ENCODE measurements at places on chromosomes 6 and 20.

GRCh38 chr6:142200846-142201628 is 54.0 kb downstream of the VTA1 start:
- H3K4me1 ChIP-seq, result peaks cover 16% of the 10 kb centered on the region
- no peak for DNase-seq
- H3K27me3 ChIP-seq, result no peaks in the 10 kb centered on the region
- H3K27ac ChIP-seq, result no peak overlapping the region
- no peak overlapping the region for H3K4me3 ChIP-seq

DNA sequence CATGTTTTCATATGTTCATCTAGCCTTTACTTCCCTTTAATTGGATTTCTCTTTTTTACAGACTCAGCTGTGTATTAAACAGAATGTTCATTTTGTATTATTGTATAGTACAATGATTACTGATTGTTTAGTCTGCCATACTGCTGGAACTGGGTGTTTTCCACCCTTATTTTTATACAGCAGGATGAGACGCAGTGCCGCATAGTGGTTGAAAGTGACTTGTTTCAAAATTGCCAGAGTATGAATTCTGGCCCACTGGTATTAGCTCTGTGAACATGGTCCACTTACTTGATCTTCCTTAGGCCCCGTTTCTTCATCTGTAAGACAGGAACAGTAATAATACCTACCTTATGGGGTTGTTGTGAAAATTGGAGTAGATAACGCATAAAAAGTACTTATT is 22.1 kb downstream of the AFDN start:
- no peak overlapping the region for H3K4me3 ChIP-seq
- no peaks in the 10 kb centered on the region for H3K36me3 ChIP-seq
- no peaks in the 10 kb centered on the region for H3K27me3 ChIP-seq

- H3K27me3 ChIP-seq, result no peaks in the 10 kb centered on the region
- no peak overlapping the region for H3K27ac ChIP-seq
- no peak for DNase-seq
- no peaks in the 10 kb centered on the region for H3K36me3 ChIP-seq
Observed at GRCh38 chr6:151620179-151620578, 126.4 kb downstream of the CCDC170 start.

DNA sequence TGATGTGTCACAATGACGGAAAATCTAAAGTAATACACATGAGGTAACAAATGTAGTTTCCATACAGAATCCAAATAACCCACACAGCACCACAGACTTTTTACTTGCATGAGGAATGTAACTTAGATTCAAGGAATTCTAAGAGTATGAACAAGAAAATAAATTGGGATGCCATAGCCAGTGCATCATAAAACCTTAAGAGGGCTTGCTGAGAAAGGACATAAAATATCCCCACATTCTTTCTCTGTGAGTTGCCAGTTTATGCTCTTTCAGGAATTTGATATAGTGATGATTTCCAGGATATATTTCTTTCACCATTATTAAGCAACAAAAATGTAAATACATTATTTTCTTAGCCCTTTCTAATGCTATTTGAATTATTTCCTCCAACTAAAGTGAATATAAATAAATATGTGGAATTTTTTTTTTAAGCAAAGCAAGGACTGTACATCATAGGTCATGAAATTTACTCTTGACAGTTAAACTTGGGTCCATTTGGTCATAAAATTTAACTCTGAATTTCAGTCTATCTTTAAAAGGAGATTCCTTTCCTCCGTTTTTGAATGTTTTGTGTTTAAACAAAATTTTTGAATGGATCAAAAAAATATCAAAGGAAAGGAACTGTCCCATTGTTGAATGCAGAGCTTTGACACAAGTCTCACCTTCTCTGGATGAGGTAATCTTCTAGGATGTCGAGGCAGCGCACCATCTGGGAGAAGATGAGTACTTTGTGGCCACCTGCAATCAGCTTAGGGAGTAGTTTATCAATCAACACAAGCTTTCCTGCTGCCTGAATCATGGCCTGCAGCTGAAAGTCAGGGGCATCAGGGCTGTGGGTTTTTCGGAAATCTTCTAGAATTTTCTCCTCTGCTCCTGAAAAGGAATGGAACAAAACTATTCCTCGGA is 116.3 kb upstream of the EMILIN3 start:
- no peaks in the 10 kb centered on the region for H3K27me3 ChIP-seq
- H3K4me1 ChIP-seq, result no peaks in the 10 kb centered on the region
- H3K4me3 ChIP-seq, result no peak overlapping the region
- peaks cover 98% of the 10 kb centered on the region for H3K36me3 ChIP-seq
- no peak for DNase-seq

DNA sequence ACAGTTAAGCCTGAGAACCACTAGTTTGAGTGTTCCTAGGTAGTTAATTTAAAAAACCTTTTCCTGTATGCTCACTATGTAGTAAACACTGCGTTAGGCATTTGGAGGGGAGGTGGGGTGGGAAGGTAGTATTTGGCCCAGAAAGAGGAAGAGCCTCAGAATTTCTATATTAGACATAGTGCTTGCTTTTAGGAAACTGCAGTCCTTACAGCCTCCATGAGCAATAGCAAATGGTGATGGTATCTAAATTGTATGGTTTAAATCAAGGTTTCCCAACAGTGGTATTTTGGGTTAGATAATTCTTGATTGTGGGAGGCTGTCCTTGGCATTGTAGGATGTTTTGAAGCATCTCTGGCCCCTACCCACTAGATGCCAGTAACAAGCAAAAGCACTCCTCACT is 61.5 kb upstream of the RIPOR2 start:
- H3K4me1 ChIP-seq, result no peaks in the 10 kb centered on the region
- H3K36me3 ChIP-seq, result no peaks in the 10 kb centered on the region
- no peak overlapping the region for H3K27ac ChIP-seq

DNA sequence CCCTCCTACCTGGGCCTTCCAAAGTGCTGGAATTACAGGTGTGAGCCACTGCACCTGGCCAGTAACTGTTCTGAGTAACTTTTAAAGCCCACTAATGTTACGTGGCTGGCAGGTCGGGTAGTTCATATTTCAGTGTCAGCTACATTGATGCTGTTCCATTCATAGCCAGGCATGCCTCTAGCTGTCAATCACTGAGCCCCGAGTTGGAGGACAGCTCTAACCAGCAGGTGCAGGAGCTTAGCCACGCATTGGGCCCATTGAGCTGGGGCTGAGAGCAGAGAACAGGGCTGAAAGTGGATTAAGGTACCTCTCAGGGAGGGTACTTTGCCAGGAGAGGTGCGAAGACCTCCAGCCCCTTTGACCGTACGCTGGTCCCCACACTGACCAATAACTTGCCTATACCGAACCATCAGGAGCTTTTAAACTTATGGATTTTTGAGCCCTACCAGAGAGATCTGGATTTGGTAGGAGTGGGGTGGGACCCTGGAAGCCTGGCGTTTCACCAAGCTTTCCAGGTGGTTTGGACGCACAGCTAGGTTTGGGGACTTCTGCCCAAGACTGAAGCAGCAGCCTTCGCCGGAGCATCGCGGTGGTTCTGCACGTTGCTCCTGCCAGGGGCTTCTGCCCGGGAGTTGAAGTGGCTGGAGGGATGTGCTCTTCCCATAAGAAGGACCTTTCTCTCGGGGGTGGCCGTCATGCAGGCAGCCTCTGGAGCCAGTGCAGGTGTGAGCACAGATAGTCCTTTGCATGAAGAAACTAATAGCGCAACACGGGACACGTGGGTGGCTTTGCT is 82.6 kb downstream of the SERAC1 start:
- peaks cover 8% of the 10 kb centered on the region for H3K4me1 ChIP-seq
- H3K4me3 ChIP-seq, result no peak overlapping the region
- H3K36me3 ChIP-seq, result peaks cover 8% of the 10 kb centered on the region
- no peak overlapping the region for H3K27ac ChIP-seq
- no peak for DNase-seq

DNA sequence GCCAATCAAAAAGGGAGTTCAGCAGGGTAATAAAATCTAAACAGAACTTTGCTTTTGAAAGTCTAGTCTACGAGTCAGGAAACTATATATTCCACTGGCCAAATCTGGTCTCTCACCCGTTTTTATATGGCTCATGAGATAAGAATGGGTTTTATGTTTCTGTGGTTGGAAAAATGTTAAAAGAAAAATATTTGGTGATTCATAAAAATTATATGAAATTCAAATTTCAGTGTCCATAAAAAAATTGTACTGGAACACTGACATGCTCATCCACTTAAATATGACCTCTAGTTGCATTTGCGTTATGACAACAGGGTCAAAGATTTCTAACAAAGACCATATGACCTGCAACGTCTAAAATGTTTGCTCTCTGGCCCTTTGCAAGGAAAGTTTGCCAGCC is 22.3 kb upstream of the LAMP5 start:
- no peak overlapping the region for H3K4me3 ChIP-seq
- H3K36me3 ChIP-seq, result no peaks in the 10 kb centered on the region
- DNase-seq, result no peak
- no peak overlapping the region for H3K27ac ChIP-seq

DNA sequence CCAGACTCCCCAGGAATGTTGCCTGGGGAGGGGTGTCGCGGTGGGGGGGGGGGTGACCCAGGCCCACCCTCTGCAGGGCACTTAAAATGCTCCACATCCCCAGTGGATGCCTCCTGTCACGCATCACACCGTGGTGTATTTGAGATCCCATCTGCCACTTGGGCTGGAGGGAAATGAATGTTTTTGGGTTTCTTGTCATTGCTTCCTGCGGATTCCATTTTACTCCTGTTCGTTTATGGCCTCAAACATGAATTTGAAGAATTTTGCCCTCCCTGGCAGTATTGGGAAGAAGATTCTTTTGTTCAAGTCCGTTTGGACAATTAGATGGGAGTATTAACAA is 544 bp upstream of the KHDC1 start:
- peaks cover 7% of the 10 kb centered on the region for H3K4me1 ChIP-seq
- no peaks in the 10 kb centered on the region for H3K27me3 ChIP-seq
- peak overlapping the region; percentile 67 for H3K4me3 ChIP-seq
- H3K36me3 ChIP-seq, result no peaks in the 10 kb centered on the region
- peak overlapping the region; percentile 39 for H3K27ac ChIP-seq

DNA sequence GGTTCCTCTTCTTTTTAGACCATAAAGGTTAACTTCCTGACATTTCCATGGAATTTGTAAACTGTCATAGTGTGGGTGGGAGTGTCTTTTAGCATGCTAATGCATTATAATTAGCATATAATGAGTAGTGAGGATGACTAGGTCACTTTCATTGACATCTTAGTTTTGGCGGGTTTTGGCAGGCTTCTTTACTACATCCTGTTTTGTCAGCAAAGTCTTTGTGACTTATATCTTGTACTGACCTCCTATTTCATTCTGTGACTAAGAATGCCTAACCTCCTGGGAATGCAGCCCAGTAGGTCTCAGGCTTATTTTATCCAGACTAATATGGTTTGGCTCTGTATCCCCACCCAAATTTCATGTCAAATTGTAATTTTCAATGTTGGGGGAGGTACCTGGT is 149.6 kb upstream of the SYNCRIP start:
- no peak overlapping the region for H3K4me3 ChIP-seq
- H3K27me3 ChIP-seq, result no peaks in the 10 kb centered on the region
- no peak for DNase-seq
- no peaks in the 10 kb centered on the region for H3K4me1 ChIP-seq
- H3K27ac ChIP-seq, result no peak overlapping the region

DNA sequence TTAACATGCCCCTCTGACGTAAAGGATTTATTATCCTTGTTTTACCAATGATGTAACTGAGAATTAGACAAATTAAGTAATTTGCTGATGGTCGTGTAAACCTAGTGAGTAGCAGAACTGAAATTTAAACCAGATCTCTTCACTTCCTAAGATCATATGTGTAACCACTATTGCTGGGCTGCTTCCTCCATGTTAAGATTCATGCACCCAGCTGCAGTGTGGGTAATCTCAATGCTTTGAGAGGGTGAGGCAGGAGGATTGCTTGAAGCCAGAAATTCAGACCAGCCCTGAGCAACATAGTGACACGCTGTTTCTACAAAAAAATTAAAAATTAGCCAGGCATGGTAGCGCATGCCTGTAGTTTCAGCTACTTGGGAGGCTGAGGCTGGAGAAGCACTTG is 97.9 kb downstream of the L3MBTL3 start:
- H3K36me3 ChIP-seq, result no peaks in the 10 kb centered on the region
- H3K4me1 ChIP-seq, result no peaks in the 10 kb centered on the region
- no peaks in the 10 kb centered on the region for H3K27me3 ChIP-seq
- DNase-seq, result no peak
- H3K27ac ChIP-seq, result no peak overlapping the region
- H3K4me3 ChIP-seq, result no peak overlapping the region

GRCh38 chr6:64439274-64439673 is 803.7 kb downstream of the PHF3 start:
- no peaks in the 10 kb centered on the region for H3K27me3 ChIP-seq
- no peak overlapping the region for H3K4me3 ChIP-seq
- no peaks in the 10 kb centered on the region for H3K4me1 ChIP-seq
- DNase-seq, result no peak
- H3K36me3 ChIP-seq, result no peaks in the 10 kb centered on the region

DNA sequence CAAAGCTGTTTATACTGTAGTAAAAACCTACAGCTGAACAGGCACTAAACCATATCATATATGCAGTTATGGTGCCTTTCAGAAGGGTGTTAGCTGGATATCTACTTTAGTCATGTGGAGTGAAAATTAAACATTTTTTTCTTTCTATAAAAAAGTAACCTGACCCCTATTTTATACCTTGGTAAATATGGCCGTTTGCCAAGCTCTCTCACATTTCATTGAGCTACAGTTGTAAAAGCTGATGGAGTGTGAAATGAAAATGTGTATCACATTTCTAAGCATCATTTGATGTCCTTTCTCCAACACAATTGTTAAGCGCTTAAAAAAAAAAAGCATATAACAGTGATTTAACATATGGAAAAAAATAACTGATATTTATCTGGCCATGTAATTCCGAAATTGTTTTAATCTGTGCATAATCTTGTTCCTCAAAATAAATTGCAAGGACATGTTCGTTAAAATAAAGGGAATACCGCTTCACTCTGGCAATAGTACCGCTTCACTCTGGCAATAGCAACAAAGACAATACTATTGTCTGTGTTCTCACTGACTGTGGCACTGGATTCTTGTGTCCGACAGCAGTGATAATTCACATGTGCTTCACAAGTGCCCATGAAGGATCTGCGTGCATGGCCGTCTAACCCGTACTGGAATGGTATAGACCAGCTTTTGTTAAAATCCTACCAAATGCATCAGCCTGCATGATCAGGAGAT is 391.8 kb upstream of the SOX4 start:
- H3K4me1 ChIP-seq, result peaks cover 8% of the 10 kb centered on the region
- H3K4me3 ChIP-seq, result no peak overlapping the region
- no peak overlapping the region for H3K27ac ChIP-seq
- H3K27me3 ChIP-seq, result no peaks in the 10 kb centered on the region
- DNase-seq, result no peak
- no peaks in the 10 kb centered on the region for H3K36me3 ChIP-seq
